PC-3 (cell line): ENCODE measurements at places on chromosomes 3 and 15. TPM values are rescaled to one million over a fixed set of nuclear protein-coding genes. Genes with fewer than 3 reads are reported as not detected.

DNA sequence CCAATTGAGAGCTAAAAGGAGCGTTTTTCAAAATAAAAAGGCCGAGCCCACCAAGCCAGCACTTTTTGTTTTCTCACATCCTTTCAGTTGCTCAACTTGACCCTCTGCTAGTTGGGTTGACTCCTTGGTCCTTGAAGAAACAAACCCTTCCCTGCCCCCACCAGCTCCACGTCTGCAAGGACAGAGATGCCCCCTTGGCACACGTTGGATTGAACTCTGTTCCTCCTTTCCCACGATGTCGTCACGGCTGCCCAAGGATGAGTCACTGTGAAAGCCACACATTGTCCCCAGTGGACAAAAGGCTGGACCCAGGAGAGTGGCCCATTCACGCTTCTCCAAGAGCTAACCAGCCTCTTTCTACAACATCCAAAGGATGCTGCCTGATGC lies 43.0 kb upstream of the SPATA12 start:
- peak; percentile 71 for DNase-seq

DNA sequence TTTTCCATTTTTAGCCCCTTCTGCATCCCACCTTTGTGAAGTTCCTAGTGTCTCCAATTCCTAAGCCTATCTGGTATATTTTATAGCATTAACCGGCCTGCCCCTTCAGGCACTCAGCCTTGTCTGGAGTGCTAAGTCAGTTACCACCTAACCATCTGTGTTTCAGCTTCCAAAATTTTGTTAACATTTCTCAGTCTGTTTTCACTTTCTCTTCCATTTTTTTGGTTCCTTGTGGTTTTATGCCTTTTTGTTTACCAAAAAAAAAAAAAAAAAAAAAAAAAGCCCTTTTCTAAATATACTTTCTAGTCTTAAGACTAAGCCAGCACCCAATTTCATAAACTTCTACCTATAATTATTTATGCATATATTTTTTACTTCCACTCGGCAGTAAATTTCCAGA lies 92.4 kb downstream of the CSNK1G1 start:
- DNase-seq, result no peak

DNA sequence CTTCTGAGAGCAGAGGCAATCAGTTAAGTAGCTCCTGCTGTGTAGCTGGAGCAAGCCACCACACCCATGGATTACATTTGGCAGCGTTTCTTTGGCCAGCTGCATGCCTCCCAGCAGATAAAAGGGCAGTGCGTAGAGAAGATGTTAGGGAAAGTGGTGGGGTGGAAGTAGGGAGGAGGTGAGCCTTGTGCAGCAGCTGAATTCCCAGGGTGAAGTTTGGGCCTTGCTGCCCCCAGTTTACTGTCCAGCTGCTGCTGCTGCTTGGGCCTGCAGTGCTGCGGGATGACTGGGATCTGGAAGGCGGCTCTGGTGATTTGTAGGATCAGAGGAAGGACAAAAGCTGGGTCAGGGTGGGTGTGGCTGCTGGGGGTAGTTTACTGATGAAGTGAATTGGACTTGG lies 318.7 kb upstream of the C2CD4B start:
- no peak for DNase-seq

DNA sequence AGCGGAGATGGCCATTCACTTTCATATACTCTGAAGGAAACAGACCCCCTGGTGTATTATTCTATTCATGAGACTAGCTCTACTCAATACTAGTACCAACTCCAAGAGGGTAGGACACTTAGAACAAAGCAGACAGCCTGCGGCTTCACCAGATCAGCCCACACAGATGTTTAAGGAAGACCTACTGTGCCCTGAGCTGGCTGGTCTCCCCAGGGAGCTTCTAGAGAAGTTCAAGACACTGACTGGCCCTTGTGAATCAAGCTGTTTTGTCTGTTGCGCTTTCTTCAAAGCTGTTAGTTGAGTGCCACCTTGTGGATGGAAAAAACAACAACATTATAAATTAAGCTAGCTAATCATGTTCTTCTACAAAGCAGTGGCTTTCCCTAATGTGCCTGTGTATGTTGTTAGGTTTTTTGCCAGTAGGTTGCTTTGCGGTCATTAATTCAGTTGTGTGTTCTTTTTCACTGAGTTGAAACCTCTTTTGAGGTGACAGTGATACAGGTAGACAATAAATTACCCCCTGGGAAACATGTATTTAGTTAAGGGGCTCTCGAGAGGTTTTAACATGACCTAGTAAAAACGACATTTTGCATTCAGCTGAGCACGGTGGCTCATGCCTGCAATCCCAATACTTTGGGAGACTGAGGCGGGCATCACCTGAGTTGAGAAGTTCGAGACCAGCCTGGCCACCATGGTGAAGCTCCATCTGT lies 64.2 kb upstream of the MYZAP start:
- DNase-seq, result peak; percentile 80

DNA sequence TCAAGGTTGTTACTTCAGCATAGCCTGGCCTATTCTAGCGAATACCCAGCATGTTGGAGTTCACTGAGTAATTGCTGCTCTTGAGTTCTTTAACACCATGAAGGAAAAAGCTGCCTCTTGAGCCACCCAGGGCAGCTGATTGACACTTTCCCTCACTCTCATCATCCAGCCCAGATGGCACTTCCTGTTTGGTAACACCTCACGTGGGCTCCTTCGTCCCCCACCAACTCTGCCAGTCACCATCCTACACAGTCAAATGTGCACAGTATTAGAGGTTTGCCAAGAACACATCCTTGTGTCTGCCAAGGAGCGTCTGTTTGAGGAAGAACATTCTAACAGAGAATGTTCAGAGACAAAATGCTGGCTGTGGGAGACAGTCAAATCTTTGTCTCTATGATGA lies 266.3 kb downstream of the RPLP1 start:
- no peak for DNase-seq

The C3orf22 gene
- total RNA-seq, result not detected in 2 replicates

The RTP1 gene
- not detected in 2 replicates for total RNA-seq

The LRTM1 gene
- total RNA-seq, result not detected in 2 replicates
